Stimulated activated naive CD4-positive, alpha-beta T cell (primary cell): ENCODE measurements at places on chromosomes 1 and 21.

DNA sequence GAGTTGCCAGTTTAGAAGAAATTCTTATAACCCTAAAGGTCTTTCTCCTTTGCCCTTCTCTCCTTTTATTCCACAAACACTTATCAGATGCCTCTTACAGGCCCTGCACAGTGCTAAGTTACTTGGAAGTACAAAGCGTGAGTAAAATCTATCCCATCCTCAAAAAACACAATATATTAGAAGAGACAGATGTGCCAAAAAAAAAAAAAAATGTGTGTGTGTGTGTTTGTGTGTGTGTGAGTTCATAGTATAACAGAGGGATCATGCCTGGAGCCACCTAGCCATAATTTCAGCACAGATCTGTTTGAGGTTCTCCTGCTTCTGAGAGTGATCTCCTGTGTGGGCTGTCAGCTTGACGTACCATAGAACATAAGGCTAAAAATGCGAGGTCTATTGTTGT, 5.0 kb downstream of the FAM20B start:
- DNase-seq = no peak

- no peak for DNase-seq
Observed at GRCh38 chr1:62238507-62238906, 43.9 kb downstream of the L1TD1 start.

DNA sequence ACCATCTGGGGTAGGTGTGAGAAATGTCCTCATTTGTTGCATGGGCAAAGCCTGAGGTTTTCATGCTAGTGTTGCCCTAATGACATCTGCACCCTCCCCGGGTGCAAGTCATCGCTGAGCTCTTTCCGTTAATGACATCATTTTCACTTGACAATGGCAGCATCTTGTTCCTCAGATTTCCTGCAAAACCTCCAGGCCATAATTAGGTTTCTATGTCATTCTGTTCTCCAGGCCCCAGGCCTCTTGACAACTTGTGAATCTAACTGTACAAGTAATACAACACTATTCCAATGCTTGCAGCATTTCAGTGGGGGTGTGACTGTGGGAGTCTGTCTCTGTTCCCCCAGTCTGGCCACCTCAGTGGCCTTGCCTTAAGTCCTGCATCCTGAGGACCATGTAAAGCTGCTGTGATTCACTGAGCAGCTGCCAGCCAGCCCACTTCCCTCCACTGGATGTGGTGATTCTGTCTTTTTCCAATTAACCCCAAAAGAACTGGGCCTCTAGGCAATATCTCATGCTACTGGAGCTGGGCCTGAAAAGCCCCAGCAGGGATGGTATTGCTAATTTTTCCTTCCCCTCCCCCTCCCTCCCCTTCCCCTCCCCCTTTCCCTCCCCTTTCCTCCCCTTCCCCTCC, 22.8 kb downstream of the RAB7B start:
- no peak for DNase-seq

DNA sequence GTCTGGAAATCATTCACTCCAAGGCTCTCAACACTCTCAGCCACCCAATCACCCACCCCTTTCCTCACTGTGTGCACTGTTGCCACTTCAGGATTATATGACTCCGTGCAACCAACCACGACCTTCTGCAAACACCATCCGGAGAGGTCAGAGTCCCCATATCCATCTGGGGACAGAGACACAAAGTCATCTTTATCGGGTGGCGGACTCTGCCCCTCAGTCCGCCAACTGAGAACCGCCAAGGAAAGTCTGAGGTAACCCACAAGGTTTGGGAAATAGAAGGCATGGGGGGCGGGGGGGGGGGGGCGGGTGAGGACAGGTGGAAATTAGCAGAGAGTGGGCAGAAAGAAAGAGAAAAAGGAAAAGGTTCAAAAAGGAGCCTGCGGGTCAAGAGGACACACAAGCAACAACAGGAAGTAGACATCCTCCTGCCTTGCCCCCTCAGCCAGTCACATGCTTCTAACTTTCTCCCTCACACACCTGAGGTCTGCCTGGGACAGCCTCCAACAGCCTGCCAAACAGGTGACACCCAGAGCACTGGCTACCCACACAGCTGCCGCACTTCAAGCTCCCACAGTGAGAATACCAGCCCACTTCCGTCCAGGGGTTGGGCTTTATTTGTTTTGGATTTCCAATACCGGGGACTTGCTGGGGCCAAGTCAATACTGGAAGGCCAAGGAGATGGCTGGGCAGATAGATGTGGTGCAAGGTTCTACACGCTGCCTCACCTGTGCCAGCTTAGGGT, 58.1 kb downstream of the SSBP3 start:
- no peak for DNase-seq

DNA sequence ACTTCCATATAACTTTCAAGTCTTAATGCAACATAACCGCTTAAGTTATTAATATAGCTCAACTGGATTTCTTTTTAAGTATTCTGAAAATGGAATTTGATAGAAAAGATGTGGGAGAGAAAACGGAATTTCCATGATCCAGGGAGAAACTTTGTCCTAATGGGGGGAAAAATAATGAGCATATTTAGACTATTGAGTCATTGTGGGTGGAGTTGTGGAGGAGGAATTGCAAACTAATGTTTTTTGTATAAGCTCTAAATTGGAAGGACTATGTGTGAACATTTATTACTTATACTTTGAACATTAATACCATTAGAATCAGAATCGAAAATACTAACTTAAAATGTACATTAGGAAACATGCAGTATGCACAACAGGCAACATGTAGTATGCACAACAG, 159.9 kb upstream of the NEGR1 start:
- no peak for DNase-seq

- no peak for DNase-seq
Observed at GRCh38 chr1:919271-919872, 4.4 kb upstream of the SAMD11 start.

DNA sequence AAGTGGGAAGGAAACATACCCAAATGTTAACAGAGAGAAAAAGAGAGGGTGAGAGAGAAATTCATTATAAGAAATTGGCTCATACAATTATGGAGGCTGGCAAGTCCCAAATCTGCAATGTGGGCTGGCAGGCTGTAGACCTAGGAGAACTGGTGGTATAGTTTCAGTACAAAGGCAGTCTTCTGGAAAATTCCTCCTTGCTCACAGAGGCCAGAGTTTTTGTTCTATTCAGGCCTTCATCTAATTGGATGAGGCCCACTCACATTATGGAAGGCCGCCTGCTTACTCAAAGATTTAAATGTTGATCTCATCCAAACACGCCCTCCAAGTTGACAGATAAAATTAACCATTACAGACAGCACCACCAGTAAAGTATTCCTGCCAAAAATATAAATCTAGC, 36.1 kb upstream of the CAPZB start:
- no peak for DNase-seq

GRCh38 chr21:18430341-18430740, 26.8 kb upstream of the TMPRSS15 start:
- no peak for DNase-seq

DNA sequence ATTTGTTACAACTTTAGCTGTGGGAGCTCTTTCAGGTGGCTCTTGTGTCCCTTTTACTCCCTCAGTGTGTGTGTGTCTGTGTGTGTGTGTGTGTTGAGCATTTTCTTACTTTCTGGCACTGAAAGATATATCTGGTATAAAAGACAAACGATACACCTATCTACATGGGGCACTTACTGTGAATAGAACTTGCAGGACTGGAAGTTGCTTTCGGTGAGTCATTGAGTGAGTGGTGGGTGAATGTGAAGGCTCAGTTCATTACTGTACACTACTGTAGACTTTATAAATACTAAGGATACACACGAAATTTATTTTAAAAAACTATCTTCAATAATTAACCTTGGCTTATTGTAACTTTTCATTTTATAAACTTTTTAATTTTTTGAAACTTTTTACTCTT, 38.7 kb downstream of the BTBD8 start:
- no peak for DNase-seq

DNA sequence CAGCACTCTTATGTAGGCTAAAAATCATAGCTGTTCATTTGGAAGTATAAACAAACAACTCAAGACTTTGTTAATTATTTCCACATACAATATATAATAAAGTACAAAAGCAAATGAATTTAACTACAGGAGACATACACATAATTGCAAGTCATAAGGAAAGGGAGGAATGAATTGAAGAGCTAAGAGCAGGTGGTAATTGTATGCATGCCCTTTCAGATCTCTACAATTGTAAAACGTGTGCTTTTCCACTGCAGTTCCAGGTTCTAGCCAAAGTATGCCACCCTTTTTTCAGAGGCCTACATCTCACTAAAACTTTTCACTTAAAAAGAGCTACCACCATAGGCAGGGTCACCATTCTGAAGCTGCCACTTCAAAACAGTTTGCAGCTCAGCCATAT, 42.8 kb upstream of the HP1BP3 start:
- no peak for DNase-seq

- no peak for DNase-seq
Observed at GRCh38 chr1:116874733-116875249, 34.9 kb upstream of the PTGFRN start.

- DNase-seq = no peak
Observed at GRCh38 chr1:179996099-179996498, 41.5 kb downstream of the CEP350 start.

DNA sequence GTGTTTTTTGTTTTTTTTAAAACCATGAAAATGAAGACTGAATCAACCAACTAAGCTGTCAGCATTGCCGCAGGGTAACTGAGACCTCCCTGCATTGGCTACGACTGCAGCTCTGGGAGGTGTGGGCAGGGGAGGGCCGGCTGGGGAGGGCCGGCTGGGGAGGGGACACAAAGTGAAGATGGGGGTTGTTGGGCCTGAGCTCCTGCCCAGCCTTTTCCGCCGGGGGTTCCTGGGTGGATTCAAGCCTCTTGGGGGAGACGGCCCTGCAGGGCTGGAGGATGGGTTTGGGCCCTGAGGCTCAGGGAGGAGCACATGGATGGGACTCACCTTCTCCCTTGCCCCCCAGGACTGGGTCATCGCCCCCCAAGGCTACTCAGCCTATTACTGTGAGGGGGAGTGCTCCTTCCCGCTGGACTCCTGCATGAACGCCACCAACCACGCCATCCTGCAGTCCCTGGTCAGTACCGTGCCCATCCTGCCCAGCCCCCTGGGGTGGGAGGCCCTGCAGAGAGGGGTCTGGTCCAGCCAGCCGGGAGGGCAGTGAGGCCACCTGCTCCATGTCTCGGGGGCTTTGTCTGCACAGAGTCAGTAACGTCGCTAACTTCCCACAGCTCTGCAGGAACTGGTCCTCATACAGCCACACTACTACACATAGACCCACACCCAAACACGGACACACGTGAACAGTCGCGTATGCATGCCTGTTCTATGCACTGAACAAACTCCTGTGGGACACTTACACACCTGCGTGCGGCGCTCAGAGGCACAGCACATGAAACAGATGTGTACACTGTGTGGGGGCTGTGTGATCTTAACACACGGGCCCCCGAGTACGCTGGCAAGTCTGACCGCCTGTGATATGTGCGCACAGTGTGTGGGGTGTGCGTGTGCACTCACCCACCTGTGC, 31.5 kb downstream of the BMP8A start:
- no peak for DNase-seq

DNA sequence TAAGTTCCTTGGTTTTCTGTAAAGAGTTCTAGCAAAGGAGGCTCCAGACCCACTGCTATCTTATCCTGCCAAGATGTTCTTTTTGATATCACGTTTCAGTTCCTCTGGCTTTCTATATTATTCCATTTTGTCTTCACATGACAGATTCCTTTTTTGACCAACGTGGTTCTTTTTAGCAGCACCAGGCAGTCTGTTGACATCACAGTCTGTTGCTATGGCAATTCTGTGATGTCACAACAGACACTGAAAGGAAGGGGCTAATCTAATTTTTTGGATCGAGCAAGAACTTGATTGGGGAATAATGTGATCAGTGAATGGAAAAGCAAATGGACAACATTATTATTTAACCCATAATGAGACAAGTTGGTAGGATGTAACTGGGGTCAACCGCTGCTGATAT, 64.5 kb upstream of the GOLT1A start:
- no peak for DNase-seq

DNA sequence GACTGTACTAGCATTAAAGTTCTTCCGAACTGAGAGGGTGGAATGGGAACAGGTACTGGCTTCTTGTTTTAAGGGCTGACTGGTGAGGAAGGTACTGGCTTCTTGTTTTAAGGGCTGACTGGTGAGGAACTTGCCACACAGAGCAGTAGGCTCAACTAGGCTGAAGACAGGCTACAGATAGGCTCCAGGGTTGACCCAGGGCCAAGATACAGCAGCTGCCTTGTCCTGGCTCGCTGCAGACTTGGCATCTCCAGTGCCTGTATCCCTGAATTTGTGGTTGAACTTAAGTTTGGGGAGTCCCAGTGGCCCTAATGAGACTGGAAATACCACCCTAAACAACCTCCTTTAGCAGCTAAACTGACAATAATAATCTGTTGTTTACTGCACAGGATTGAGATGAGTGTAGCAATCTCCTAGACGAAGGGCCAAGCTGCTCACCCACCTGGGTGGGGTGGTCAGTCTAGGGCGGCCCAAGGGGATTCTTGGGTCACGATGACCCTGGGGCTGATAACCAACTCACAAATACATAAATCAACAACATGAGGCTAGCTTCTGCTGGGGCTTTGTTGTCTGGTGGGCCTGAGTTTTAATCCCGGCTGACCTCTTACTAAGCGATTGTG, 227.1 kb downstream of the DISC1 start:
- no peak for DNase-seq

DNA sequence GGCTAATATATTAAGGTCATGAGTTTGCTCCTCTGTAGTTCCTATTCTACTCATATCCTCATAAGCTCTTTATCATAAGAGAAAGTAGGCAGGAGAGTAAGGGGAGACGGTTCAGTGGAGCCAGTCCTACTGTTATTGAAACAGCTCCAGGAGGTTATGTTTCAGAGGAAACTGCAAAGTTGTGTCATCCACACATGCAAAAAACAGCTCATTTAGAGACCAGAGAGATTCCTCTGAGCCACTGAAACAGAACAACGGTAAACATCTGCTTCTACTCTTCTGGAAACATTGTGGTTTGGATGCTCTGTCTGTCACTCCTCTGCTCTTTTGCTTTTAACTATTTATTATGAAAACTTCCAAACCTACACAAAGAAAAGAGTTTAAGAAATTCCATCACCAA, 66.3 kb upstream of the PPP2R5A start:
- DNase-seq = no peak

- no peak for DNase-seq
Observed at GRCh38 chr1:239730378-239730777, 344.0 kb downstream of the CHRM3 start.

DNA sequence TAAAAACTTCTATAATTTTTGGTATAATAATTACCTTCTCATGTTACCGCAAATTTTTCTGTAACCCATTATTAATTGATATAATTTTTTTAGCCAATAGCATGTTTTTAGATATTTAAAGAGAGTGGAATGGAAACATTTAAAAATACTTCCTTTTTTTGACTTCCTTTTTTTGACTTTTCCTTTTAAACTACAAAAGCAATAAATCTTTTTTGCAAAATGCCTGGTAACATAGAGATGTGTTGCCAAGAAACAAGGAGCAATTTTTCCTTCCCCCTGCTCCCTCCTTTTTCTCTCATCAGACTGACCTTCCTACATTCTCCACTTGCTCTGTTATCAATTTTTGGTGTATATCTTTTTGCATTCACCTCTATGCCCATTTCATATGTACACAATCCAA, 666.2 kb downstream of the ADGRL2 start:
- no peak for DNase-seq

GRCh38 chr1:234842726-234843641, 233.0 kb upstream of the IRF2BP2 start:
- no peak for DNase-seq

- no peak for DNase-seq
Observed at GRCh38 chr1:214523124-214523824, 28.1 kb downstream of the PTPN14 start.
